ENCODE measurements at places on chromosomes 2 and 18.

DNA sequence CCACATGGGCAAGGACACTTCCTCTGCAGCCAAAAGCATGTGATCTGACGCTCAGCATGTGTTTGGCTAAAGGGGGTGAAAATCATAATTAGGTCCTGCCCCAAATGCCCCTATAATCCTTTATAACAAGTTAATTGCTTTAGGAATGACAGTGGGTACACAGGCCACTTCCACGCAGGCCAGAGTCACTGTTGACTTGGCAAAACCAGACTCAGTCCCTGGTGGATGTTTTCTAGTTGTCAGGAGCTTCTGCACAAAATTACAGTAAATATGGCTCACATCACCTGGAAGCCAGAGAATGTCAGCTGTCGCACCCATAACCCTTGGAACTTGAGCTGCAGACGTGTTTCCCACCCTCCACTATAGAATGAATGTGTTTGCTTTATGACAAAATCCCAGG, 13.3 kb upstream of the PXDN start:
- DNase-seq = no peak
- H3K27me3 ChIP-seq = no peaks in the 10 kb centered on the region
- H3K27ac ChIP-seq = no peak overlapping the region
- H3K4me1 ChIP-seq = no peaks in the 10 kb centered on the region
- no peaks in the 10 kb centered on the region for H3K36me3 ChIP-seq

DNA sequence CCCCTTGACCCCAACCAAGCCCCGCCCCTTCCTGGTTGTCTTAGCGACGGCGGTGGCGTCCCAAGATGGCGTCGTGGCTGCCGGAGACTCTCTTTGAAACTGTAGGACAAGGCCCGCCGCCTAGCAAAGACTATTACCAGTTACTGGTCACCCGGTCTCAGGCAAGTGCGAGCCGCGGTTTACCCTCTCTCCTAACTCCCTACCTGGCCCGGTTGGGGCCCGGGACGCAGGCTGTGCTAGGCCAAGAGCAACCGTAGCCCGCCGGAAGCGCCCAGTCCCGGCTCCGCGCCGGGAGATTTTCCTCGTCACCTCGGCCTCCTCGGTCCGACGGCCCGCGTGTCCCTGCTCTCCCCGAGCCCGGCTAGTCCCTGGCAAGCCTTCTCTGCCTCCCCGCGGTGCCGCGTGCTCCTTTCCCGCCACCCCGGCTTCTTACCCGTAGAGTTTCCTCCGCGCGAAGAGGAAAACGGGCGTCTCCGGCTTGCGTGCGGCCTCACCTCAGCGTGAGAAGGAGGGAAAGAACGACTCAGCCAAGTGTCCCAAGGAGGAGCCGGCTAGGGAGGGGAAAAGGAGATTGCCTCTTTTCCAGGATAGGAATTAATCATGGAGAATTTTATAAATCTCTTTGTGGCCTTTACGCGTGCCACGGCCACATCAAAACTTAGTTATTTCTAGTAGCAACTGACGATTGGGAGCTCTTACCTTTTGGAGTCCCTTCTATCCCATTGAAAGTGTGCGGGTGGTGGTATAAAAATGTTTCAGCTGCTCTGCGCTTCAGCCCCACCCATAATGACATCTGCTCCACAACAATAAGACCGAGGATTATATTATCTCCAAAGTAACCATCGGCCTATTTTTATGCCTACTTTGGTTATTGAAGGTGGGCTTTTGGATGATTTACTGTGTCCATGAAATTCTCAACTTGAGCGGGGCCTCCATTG, at the start of gene FBXO36:
FBXO36 (plus strand) TSS at position 55 of the 938 bp plus-strand sequence; CDS start at position 66, 11 bp downstream.
- H3K36me3 ChIP-seq = peaks cover 2% of the 10 kb centered on the region
- H3K27me3 ChIP-seq = no peaks in the 10 kb centered on the region
- peak within 1 kb of the TSS; percentile 98 for H3K27ac ChIP-seq
- H3K4me3 ChIP-seq = peak within 1 kb of the TSS; percentile 85

- H3K4me3 ChIP-seq = no peak overlapping the region
- no peak overlapping the region for H3K27ac ChIP-seq
- no peak for DNase-seq
- peaks cover 67% of the 10 kb centered on the region for H3K36me3 ChIP-seq
- H3K27me3 ChIP-seq = no peaks in the 10 kb centered on the region
- no peaks in the 10 kb centered on the region for H3K4me1 ChIP-seq
Measured at GRCh38 chr2:70214953-70215549, 24.2 kb upstream of the C2orf42 start.

DNA sequence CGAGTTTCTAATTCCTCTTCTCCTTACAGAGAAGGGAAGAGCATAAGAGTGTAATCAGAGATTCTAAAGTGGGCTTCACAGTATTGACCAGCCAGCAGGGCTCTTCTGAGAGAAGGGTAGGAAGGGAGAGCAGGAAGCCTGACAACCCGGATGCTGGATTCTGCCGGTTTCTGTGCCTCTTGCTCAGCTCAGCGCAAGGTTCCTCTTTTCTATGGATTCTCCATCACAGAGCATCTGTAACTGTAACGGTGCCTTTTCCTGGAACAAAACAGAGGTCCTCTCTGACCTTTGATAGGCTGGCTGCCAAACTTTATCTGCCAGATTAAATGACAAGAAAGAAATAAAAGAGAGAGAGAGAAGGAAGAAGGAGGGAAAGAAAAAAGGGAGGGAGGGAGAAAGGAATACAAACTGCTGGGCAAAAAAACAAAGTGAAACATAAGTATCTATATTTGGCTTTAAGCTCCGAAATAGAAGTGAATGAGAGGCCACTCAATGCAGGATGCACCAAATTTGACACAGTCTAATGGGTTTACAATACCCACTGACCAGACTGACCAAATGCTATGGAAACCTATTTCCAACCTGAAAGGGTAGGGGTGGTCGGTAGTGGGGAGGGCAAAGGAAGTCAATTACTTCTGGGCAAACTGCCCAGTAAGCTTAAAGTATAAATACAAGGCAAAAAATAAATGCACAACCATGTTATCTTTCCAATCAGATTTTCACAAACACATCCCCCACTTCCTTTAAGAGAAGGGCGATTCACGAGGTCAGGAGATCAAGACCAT, 59.2 kb downstream of the PIEZO2 start:
- no peaks in the 10 kb centered on the region for H3K4me1 ChIP-seq
- H3K27me3 ChIP-seq = no peaks in the 10 kb centered on the region
- no peak overlapping the region for H3K4me3 ChIP-seq
- no peaks in the 10 kb centered on the region for H3K36me3 ChIP-seq

GRCh38 chr2:95022309-95023221, 2.9 kb upstream of the MAL start:
- H3K27ac ChIP-seq = no peak overlapping the region
- no peaks in the 10 kb centered on the region for H3K36me3 ChIP-seq
- DNase-seq = peak; percentile 83
- H3K27me3 ChIP-seq = no peaks in the 10 kb centered on the region

- no peaks in the 10 kb centered on the region for H3K27me3 ChIP-seq
- DNase-seq = no peak
- H3K4me3 ChIP-seq = no peak overlapping the region
- H3K4me1 ChIP-seq = peaks cover 9% of the 10 kb centered on the region
- peaks cover 4% of the 10 kb centered on the region for H3K36me3 ChIP-seq
- H3K27ac ChIP-seq = no peak overlapping the region
Measured at GRCh38 chr2:74333175-74333574, 10.0 kb downstream of the SLC4A5 start.

Measured in CD4-positive, alpha-beta T cell (primary cell).